Spinal cord (tissue), 10 donors: ENCODE measurements at places on chromosomes 5 and 9. TPM values are rescaled to one million over a fixed set of nuclear protein-coding genes. Genes with fewer than 3 reads are reported as not detected.

NKD2 gene
- total RNA-seq = 5.1 TPM

GRCh38 chr9:132077881-132078698 is 1.6 kb downstream of the MED27 start:
- DNase-seq = peak; percentile 48

GRCh38 chr5:57836921-57837320 is 354.3 kb upstream of the ACTBL2 start:
- DNase-seq = no peak

CXCL14 gene
- 17.0 TPM for total RNA-seq

DNA sequence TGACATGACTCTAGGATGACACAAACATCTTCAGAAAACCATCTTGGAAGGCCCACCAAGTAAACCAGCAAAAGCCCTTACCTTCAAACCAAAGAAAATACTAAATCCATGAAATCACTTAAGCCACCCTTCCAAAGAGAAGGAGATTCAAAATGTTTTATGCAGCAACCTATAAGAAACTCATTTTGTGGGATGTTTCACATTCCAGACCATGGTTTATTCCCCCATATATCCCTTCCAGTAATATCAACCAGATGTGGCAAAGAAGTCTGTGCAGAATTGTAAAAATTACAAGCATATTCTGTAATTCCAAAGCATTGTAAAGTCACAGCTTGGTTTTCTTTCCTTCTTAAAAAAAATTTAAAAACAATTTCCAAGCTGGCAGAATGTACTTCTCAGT is 117.4 kb downstream of the SLIT3 start:
- no peak for DNase-seq

GRCh38 chr5:141484641-141485311 is at the start of gene PCDHGC4:
Gene PCDHGC4, plus strand, starts transcription at chr5:141485030. Its CDS starts 144 bp downstream, at chr5:141485174.
- peak; percentile 95 for DNase-seq

DNA sequence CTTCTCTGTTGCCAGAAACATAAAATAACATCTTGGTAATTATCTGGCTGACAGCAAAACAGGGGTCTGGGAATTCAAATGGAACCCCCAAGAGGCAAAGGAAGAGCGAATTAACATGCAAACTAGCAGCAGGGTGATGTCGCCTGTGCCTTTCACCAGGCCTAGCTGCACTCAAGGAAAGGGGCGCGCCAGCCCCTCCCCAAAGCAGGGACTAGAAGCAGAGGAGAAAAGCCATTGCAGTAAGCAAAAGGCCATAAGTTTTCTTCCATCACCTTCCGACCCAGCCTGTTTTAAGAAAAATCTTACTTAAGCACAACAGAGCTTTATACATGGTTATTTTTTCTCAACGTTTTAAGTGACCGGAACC is 539 bp downstream of the POC5 start:
- no peak for DNase-seq

GRCh38 chr9:36441966-36442365 is 41.9 kb upstream of the RNF38 start:
- no peak for DNase-seq

FSTL4 gene
- total RNA-seq = 6.0 TPM

SPINK14 gene
- not detected for total RNA-seq

DNA sequence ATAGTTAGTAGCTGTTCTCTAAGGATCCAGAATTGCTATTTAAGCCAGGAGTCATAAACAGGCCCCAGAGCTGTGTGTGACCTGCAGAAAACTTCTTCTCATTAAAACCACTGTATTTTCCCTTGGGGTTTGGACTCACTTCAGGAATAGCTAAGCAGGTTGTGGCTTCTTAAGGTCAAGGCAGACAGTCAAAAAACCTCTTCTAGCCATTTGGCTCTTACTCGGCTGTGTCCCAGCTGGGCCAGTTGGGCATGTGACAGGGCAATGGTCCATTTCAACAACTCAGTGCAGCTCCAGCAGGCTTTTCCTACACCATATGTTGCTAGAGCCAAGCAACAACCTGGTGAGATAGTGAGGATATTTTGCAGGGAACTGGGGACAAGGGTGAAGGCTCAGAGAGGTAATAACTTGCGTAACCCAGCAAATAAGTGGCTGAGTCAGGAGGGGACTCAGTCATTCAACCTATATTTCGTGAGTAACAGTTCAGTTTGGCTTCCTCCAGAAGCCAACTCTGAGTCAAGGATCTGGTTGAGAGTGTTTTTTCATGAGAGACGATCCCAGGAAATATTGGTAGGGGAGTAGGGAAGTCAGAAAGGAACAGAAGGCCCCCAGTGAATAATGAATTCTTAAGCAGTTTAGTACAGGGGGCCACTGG is 115.4 kb upstream of the PPP2R2B start:
- DNase-seq = no peak

GRCh38 chr5:139389701-139390638 is at the start of gene MZB1:
Gene MZB1, minus strand, starts transcription at chr5:139389913. Its CDS starts 57 bp downstream, at chr5:139389856.
- no peak for DNase-seq

GRCh38 chr9:106862110-106862820 is 701 bp upstream of the ZNF462 start:
- peak; percentile 51 for DNase-seq

DNA sequence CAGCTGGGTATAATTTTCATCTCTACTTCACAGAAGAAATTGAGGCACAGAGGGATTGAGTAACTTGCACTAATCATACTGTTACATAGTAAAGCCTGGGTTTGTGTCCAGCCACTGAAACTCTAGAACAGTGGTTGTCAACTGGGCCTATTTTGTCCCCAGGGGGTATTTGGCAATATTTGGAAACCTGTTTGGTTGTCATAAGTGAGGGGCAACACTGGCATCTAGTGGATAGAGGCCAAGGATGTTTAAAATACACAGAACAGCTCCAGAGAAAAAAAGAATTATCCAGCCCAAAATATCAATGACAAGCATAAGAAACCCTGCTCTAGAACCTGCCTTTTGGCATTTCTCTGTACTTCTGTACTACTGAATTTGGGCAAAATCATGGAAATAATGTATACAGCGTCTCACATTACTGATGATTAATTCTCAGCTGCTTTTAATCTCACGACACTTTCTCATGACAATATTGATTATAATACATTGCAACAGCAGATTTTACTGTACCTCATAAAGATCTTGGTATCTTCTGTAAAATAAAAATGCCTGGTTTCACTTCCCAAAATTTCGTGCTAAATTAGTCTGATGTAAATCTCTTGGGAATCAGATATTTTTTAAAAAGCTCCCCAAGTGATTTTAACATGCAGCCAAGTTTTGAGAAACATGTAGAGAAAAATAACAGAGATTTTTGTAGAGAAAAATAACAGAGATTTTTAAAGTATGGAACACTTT is 112.7 kb downstream of the RORB start:
- no peak for DNase-seq

GRCh38 chr5:91478096-91478495 is 95.0 kb upstream of the ARRDC3 start:
- no peak for DNase-seq

GRCh38 chr9:28177142-28177541 is 603.9 kb upstream of the C9orf72 start:
- DNase-seq = no peak

DNA sequence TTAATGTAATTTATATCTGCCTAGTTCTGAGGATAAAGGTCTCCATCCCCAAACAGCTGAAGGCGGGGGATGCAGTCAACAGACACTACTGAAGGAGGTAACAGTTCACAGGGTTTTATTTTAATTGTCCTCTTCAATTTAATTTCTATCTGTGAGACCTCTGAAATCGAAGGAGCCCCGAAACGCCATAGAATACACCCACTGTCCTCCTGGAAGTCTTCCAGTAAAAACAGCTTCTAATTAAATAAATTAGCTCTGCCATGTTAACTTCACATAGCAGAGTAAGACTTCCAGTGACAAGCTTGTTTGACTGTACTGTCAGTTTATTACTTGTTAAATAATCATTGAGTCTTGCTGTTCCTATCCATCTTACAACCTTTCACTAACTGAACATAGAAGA is 193.5 kb downstream of the SEC61B start:
- DNase-seq = peak; percentile 53

GRCh38 chr5:73442231-73442811 is 6.3 kb downstream of the FOXD1 start:
- no peak for DNase-seq

DNA sequence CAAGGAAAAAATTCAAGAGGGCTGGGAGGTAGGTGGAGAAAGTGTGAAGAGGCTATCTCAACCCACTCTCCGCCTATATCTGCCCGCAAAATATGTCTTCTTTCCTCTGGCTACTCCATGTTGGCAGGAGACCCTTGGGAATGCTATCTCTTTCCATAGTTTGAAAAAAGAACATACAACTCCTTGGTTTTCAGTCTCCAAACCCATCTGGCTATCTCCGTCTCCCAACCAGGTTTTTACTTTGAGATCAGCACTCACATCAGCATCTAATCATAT is 109.9 kb upstream of the IFNE start:
- no peak for DNase-seq

DNA sequence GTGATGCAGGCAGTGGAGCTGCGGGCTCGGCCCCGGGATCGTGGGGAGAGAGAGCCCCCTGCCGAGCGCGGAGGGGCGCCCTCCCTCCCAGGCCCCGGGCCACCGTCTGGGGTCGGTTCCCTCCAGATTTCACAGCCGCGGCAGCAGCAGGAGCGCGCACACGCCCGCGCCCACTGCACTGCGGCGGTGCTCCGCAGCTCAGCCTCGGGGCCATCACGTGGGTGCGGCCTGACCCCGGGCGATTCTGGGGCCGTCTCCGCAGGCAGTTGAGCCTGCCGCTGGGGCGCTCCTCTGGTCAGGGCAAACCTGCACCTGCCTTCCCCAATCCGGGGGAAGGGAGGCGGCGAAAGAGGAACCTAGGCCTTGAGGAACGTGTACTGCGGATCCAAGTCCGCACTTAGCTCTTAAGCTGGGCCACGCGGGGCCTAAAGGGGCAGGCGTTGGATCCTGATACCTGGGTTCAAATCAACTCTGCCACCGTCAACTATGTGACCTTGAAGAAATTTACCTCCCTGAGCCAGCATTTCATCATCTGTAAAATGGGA is 9.4 kb upstream of the DELE1 start:
- DNase-seq = no peak

DNA sequence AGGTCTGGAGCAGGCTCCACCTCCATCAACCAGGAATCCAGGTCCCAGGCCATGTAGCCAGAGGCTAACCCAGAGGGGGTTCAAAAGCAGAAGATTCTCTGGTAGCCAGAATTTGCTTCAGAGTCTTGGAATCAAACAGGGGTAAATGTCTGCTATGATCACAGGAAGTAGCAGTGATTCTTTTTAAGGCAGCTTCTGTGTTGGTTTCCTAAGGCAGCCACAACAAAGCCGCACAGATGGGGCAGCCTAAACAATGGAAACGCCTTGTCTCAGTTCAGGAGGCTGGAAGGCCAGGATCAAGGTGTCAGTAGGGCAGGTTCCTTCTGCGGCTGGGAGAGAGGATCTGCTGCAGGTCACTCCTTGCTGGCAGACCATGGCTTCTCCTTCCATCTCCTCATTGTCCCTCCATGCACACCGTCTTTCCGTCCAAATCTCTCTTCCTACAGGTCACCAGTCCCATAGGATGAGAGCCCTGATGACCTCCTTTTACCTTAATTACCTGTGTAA is 167.3 kb downstream of the ROR2 start:
- no peak for DNase-seq

DNA sequence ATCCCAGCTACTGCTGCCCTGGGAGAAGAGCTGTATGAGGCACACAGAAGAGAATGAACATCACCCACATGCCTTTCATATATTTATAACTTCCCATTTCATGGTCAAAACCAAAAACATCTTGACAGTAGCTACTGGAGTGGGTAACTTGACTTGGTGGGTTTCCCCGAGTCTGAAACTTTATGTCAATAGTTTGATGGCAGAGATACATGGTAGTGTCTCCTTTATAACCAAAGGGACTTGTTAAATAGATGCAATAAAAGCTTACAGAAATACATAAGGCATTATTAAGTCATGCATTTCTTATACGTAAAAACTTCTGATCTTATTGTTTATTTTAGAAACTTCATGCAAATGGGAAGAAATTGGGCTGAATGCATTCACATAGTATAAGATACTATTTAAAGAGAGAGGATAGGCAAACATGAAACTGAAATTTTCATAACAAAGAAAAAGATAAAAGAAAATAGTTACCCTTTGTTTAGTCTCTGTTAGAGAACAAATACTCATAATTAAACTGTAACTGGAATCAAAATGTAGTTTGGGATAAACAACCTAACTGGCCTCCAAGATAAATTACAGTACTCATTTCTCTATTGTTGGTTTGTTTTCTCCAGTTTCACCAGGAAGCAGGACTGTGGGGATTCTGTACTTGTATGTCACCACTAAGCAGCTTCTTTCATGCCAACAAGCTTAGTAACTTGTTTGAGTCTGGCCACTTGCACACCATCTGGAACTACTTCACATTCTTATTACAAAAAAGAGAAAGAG is 459.3 kb upstream of the MEF2C start:
- DNase-seq = peak; percentile 30

GRCh38 chr9:133352635-133353340 is 3.5 kb downstream of the SURF1 start:
- DNase-seq = no peak

DNA sequence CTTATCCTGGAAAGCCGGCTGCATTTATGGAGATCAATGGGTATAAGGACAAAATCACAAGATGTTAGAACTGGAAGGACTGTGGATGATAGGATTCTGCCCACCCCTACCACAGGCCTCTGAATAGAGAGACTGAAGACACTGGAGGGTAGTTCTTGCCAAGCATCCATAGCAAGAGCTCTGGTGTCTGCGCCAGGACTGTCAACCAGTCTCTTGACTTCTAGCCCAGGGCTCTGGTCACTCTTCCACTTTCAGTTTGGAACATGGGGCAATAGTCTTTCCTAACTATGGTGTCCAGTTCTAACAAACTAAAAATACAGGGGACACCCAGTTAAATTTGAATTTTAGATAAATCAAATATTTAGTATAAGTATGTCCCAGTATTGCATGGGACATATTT is 23.4 kb downstream of the LARP1 start:
- peak; percentile 37 for DNase-seq

FOXI1 gene
- total RNA-seq = not detected

DNA sequence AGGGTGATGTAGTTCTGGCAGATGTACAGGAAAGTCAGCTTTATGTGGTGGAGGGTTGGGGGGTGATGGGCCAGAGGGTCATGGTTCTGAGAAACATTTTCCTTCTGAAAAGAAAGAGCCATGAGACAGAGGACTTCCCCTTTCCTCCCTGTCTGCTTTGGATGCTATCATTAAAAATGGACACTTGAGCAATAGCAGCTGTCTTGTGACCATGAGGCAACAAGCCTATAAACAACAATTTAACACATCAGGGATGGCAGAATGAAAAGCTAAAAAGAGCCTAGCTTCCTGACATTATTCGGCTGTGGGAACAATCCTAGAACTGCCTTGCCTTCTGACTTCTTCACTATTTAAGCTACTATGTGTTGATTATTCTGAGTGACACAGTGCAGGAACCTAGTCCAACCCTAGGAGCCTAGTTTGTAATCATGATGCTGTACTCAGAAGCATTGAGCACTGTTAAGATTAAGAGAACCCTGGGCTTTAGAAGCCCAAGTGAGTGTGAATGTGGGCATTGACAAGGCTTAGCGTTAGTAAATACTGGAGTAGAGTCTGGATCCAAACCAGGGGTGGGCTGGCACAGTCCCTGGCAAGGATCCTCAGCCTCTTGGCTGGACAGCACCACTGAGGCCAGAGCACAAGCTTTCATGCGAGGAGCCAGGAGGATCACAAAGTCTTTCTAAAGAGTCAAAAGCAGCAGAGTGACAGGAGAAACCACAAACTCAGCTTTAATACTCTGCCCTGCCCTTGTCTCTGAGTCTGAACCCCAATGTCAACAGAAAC is 178.5 kb upstream of the EGFLAM start:
- DNase-seq = no peak
